Stimulated activated CD4-positive, alpha-beta T cell treated with anti-CD3 and anti-CD28 coated beads, TNF-alpha, amount 100 ng/mL, for 24 hours (primary cell): ENCODE measurements at places on chromosomes 12 and 14.
A peak's percentile ranks its signal among the peaks of the same experiment; 100 is the strongest.

- no peak for DNase-seq
Observed at GRCh38 chr14:41859336-41859735, 252.7 kb downstream of the LRFN5 start.

- DNase-seq = no peak
Observed at GRCh38 chr12:88144546-88145468, 2.7 kb downstream of the TMTC3 start.

DNA sequence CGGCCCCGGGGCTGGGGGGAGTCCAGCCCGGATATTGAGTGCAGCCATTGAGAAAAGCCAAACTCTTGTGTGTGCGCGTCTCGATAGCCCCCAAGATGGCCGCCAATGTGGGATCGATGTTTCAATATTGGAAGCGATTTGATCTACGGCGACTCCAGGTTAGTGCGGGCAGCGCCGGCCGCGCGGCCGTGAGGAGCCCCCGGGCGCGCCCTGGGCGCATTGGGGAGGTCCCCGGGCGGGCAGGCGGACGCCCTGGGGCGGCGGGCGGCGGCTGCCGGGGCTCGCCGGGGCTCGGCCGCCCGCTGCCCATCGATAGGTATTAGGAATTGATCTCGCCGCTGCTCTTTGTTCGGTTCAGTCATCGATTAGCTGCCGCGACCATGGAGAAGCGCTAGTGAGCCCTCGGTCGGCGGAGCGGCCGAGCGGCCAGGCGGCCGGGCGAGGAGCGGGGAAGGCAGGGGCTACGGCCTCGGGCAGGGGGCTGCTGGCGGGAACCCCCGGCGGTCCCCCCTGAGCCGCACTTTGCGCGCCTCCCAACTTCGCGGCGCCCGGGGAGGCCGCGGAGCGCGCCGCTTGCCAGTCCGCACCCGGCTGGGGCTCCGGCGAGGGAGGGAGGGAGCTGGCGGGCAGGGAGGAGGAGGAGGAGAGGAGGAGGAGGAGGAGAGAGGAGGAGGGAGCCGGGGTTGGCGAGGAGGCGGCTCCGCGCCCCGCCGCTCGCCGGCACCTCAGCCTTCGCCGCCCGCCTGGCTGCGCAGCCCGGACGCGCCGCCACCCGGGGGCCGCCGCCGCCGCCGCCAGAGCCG lies 113.9 kb upstream of the MYL2 start:
- DNase-seq = no peak

GRCh38 chr12:107134558-107134957 lies 41.2 kb upstream of the CRY1 start:
- peak; percentile 21 for DNase-seq

DNA sequence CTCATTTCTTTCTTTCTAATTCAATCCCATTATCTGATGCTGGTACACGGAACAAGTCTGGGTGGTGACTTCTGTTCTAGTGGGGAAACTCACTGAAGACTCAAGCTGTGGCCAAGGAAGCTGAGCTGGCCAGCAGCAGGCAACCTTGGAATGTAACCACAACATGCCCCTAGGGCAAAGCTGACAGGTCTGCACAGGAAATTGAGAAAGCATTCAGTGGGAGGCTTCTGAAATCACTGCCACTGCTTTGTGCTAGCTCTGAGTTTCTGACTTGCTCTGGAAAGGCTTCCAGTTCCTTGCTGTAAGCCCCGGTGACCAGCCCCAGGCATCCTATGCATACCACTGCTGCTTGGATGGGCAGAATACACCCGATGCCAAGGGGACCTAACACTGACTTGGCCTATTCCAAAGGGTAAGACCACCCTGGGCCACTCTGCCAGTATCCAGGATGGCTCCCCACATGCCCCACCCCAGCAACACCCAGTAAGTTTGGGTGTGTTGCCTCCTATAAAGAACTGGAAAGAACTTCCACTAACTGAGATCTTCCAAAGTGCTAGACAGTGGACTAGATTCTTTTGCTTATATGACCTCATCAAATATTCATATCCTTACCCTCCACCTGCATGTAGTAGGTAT lies 84.5 kb upstream of the CDKN3 start:
- DNase-seq = no peak

DNA sequence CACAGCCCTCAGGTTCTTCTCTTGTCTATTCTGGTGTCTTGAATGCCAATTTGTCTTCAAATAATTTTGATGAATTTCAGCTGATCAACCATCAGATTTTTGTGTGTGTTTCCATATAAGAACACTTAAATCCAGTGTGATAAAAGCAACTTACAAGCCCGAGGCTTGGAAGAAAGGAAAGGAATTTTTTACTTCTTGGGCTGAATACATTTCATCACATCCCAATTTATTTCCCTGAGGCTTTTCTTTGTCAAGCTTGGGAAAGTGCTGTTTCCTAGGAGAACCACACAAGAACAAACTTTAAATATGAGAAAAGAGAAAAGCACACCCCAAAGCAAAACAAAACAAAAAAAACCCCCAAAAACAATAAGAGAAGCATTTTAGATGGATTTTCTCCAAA lies 26.6 kb downstream of the GPRC5D start:
- no peak for DNase-seq

DNA sequence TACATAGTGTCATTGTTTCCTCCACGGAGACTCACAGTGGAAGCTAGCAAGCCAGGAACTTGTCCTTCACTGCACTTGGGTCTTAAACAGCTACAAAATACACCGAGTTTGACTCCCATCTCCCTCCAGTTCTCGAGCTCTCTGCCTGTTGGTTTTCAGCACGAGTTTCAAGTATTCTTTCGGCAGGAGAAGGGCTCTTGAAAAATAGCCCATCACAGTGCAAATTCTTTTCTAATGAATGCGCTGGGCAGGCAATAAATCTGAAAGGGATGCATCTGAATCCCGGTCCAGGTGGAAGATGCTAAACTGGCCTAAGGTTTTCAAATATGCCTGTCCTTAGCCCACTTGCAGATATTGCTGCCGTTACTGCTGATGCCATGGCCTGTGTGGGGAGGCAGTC lies 173.9 kb downstream of the CACNA1C start:
- no peak for DNase-seq

- DNase-seq = no peak
Observed at GRCh38 chr14:92039063-92039718, 668 bp downstream of the TRIP11 start.

DNA sequence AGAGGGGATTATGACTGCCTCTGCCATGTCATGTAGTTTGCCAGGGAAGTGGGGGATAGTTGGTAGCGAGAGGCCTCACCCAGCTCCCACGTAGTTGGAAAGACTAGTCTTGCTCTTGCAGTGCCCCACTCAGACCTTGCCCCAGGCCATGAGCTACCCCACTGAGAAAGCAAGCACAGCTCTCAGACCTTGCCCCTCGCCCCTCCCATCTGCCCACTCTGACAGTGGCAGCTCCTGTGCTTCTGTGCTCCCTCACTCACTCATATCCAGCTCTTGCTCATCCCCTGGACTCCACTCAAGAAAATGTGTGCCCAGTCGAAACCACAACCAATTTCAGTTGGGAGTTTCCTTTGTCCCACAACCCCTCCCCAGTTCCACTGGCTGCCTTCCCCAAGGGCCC lies 55.5 kb upstream of the BDKRB2 start:
- no peak for DNase-seq

DNA sequence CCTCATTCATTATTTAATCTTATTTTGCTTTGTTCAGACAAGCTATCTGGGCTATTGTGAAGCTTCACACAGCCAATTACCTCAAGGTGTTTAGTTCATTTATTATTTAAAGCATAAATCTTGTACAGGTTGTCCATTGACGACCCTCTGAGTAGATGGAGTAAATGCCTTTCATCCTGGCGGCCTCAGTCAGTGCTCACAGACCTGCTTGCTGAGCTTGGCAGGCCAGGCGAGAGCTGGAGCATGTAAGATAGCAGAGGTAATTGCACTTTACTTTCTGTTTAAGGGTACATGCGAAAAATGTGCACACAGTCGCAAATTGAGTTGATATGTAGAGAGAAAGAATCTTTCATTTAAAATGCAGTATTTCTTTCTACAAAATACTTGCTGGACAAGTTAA lies 224.4 kb downstream of the NPAS3 start:
- no peak for DNase-seq

DNA sequence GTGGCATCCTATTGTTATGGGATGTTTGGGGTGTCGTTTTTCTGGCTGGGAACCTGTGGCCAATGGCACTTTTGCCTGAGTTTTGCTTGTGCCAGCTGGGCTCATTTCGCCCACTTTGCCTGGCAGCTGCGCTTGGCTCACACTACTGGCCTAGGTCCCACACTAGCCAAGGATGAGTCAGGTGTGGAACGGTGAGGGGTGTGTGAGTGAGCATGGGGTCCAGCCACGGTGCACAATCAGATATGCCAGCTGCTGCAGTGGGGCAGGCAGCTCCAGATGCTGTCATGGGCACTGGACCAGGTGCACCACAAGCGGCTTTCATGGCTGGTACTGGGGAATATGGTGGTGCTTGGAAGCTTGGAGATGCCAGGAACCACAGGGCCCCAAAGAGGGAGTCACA lies 21.5 kb downstream of the TRHDE start:
- no peak for DNase-seq

GRCh38 chr14:106652494-106652893 lies 1126.1 kb downstream of the TMEM121 start:
- no peak for DNase-seq

- no peak for DNase-seq
Observed at GRCh38 chr12:106126441-106127337, 12.1 kb downstream of the NUAK1 start.

GRCh38 chr12:46831335-46832129 lies 5.7 kb upstream of the SLC38A4 start:
- no peak for DNase-seq

DNA sequence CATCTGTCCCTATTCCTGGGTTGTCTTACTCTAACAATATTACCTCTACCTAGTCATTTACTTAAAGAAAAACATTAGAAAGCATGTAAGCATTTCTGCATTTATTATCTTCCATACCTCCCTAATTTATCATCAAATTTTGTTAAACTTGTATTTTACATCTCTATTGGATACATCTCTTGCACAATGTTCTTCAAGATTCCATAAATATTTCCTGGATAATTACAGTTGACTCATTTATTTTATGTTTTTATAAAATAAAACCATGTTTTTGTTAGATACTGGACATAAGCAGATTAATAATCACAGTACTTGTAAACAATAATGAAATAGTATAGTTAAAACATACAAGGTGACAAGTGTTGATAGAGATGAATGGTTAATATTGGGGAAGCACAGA lies 209.0 kb downstream of the TMTC3 start:
- no peak for DNase-seq
